ENCODE measurements at places on chromosomes 13 and 19.

GRCh38 chr13:99421758-99422585 is 79.3 kb upstream of the TM9SF2 start:
- no peak for DNase-seq

DNA sequence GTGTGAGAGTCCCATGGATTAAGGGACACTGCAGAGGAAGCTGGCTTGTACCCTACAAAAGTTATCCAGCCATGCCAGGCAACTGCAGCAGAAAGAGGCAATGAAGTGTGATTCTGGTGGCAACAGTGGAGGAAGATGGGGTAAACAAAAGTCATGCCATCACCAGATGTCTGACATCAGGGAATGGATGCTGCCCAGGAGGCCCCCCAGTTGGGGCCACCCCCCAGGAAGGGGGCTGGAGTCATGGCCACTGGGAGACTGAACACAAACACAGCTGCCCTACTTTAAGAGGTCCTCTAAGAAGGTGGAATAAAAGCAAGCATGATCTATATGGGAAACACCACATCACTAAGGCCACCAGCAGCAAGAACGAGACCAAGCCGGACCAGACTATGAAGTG is 235.3 kb downstream of the KLF12 start:
- DNase-seq: no peak

DNA sequence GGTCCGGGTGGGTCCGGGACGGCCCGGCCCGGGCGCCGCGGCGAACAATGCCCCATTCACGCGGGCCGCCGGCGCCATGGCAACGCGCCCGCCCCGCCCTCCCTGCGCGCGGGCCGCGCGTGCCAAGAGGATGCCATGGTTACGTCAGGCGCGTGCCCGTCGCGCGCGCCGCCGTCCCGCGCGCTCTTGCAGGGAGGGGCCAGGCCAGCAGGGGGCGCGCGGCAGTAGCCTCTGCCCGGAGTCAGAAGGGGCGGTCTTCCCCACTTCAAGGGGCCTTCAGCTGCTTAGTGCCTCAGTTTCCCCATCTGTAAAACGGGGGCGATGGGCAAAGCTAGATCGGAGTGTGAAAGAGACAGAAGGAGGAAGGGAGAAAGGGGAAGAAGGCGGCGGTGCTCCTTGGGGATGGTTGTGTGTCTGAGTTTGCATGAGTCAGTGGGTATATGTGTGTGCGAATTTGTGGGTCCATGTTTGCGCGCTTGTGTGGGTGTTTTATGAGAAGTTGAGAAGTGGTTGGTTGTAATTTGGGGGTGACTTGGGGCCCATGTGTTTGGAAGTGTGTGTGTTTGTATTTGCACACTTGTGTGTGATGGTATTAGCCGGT is 11.6 kb upstream of the NFIX start:
- DNase-seq: peak; percentile 70

GRCh38 chr19:4660181-4660791 is 9.9 kb downstream of the MYDGF start:
- DNase-seq: no peak

- no peak for DNase-seq
Measured at GRCh38 chr19:4523306-4524110, 5.2 kb upstream of the PLIN4 start.

DNA sequence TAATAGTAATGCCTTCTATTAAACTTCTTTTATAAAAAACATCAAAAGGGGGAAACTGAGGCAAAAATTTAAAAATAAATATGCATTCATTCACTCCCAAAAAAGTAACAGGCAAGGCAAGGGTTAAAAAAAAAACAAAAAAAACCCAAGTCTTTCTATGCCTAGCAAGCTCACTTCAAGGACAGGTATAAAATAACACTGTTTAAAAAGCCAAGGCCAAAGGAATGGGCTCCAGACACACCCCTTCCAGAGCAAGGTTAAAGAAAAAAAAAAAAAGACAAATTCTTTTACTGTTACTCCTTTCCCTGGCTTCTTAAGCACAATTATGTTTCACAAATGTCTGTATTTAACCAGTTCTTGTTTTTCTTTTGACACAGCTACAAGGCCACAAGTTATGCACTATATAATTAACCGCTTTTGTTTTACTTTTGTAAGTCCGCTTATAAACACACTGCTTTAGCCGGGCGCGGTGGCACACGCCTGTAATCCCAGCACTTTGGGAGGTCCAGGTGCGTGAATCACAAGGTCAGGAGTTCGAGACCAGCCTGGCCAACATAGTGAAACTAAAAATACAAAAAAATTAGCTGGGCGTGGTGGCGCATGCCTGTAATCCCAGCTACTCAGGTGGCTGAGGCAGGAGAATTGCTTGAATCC is 3.6 kb downstream of the SIGLEC11 start:
- DNase-seq: no peak

- DNase-seq: no peak
Measured at GRCh38 chr19:30344446-30345425, 27.4 kb upstream of the ZNF536 start.

GRCh38 chr19:38394488-38394887 is 6.0 kb downstream of the SPRED3 start:
- peak; percentile 65 for DNase-seq

DNA sequence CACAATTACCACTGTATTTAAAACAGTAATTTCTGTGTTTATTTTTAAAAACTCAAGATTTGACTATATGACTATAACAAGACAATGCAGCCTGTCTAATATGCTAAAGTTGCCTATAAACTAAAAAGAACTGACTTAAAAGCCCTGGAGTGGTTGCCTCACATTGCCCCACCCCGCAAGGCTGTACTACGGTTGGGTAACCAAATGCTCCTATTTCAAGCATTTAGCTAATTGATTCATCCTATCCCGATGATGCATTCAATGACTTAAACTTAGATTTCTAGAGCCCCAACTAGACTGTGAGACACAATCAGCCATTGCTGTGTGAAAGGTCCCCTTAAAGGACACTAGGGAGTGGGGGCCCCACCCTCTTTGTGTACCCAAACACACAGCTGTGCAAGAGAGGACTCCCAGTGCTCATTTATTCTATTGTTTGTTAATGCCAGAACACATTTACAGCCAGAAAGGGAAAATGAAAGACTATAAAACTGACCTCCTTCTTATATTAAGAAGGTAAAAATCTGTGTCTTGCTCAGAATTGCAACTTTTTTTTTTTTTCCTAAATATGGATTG is 66.9 kb downstream of the MIPEP start:
- DNase-seq: no peak

Data from CD4-positive, alpha-beta T cell treated with Interleukin-4 for 4 hours (primary cell).